ENCODE measurements at places on chromosomes 12 and 14.

DNA sequence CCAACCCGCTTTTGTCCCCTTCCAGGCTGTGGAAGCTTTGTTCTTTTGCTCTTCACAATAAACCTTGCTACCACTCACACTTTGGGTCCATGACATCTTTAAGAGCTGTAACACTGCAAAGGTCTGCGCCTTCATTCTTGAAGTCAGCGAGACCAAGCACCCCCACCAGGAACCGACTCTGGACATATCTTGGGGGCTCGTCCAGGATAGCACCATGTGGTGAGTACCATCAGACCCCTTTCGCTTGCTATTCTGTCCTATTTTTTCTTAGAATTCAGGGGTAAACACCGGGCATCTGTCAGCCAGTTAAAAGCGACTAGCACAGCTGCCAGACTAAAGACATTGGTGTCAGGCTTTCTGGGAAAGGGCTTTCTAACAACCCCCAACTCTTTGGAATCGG, 137.6 kb upstream of the PPFIA2 start:
- no peak for DNase-seq

DNA sequence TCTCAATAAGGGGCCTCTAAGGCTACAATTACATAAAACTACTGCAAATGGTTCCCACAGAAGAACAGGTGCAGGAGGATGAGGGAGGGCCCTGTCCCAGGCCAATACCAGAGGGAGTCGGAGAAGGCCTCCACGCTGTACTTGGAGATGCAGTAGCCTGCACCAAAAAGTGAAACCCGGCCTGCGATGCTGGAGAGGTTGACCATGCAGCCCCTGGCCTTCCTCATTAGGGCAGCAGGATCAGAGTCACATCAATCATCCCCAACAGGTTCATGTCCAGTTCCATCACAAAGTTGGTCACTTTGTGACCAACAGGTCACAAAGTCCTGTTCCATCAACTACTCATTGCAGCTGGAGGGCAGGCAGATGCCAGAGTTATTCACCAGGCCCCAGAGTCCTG, 23.0 kb downstream of the ZBTB39 start:
- no peak for DNase-seq

DNA sequence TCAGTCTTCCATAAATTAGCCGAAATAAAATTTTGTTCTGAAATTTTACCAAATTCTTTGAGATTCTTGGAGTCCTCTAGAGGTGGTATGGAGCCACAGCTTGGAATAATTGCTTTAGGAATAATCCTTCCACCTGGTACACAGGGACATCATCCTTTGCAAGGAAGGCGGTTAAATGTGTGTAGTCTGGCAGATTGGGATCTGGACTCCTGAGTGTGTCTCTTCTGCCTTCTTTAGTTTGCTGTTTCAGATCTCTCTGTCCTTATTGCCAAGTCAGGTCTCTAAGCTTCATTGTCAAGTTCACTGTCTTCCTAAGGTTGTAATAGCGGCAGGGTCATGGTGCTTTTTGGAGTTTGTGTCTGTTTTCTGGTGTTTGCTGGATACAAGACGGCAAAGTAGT, 393.9 kb upstream of the RGS6 start:
- DNase-seq, result no peak

GRCh38 chr12:122058549-122059149, 19.9 kb upstream of the MLXIP start:
- no peak for DNase-seq

DNA sequence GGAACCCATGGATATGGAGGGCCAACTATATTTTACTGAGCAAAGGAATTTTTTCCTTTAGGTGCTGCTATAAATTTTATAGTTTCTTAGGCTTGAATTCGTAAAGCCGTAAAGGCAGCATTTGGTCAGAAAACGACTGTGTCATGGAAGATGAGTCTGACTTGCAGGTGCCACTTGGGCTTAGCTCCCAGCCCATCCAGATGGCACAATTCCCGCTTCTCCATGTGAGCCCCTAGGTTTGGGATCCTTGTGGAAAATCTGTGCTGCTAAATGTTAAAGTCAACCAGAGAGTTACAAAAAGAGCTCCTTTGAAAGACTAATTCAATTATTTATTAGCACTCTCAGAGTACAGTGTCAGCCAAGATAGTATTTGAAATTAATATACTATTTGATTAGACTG, 120.1 kb upstream of the NPAS3 start:
- no peak for DNase-seq

- no peak for DNase-seq
Observed at GRCh38 chr14:41899416-41899815, 292.7 kb downstream of the LRFN5 start.

DNA sequence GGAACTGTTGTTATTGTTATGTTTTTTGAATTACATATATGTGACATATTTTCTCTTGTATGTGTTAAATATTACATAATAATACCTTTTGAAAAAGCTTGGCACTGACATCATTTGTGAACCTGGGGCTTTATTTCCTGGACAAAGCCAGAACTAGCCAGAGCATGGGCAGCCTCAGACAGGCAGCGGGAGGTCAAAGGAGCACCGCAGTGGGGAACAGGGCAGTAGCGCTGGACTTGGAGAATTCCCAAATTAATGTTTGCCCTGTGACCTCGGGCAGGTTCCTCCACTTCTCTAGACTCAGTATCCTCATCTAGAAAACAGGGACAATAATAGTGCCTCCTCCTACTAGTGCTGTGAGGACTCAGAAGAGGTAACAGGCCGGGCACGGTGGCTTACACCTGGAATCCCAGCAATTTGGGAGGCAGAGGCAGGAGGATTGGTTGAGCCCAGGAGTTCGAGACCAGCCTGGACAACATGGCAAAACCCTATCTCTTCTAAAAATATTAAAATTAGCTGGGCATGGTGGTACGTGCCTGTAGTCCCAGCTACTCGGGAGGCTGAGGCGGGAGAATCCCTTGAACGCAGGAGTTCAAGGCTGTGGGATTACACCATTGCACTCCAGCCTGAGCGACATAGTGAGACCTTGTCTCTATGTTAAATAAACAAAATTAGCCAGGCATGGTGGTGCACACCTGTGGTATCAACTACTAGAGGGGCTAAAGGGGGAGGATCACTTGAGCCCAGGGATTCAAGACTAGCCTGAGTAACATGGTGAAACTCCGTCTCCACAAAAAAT, 27.3 kb upstream of the ITPK1 start:
- DNase-seq, result no peak

- DNase-seq, result no peak
Observed at GRCh38 chr12:15733136-15733535, 56.1 kb downstream of the EPS8 start.

DNA sequence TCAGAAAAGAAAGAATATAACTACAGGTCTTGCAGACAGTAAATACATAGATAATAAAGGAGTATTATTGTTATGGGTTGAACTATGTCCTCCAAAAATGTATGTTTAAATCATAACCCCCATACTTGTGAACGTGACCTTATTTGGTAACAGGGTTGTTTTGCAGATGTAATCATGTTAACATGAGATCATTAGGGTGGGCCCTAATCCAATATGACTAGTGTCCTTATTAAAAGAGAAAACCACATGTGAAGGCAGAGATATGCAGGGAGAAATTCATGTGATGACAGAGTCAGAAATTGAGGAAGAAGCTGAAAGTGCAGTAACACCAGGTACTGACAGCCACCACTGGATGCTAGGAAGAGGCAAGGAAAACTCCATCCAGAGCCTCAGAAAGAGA, 29.0 kb downstream of the MAGOHB start:
- DNase-seq, result no peak

DNA sequence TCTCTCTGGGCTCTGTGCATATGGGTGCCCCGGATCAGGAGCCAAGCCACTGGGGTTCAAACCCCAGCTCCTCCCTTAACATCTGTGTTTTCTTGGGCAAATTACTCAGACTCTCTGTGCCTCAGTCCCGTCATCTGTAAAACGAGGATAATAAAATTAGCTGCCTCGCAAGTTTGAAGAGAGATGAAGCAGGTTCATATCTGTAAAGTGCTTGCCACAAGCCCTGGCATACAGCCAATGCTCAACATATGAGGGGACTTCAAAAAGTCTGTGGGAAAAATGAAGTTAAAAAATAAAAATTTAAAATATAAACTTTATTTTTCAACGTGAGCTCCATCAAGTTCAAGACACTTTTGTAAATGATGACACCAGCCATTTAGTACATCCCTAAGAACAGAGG, 276.7 kb downstream of the FOXN3 start:
- no peak for DNase-seq

DNA sequence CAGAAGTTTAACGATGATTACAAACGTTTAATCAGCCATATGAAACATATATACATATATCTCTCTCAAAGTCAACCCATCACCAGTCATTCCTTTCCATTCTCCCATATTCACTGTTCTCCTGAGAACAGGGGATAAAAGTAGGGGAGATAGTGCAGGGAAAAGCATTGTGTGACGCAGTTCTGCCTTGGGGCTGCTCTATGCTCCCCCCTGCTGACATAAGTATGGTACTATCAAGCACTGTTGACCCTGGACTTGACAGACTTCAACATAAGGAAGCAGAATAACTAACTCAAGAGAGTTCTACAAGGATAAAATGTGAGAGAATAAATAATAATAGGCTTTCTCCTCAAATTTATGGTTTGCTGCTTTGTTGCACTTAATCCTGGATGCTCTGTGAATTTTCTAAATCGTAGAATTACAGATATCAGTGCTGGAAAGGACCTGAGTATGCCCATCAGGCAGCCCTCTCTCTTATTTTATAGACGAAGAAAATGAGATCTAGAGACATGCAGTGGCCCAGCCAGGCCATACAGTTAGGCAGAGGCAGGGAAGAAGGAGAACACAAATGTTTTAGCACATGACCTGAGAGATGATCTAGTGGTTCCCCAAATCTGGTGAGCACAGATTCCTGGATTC, 87.2 kb downstream of the SCN8A start:
- no peak for DNase-seq

- DNase-seq, result peak; percentile 56
Observed at GRCh38 chr12:12622418-12622817, 10.7 kb downstream of the CREBL2 start.

GRCh38 chr14:50362764-50363713, 33.6 kb downstream of the CDKL1 start:
- DNase-seq, result peak; percentile 6

DNA sequence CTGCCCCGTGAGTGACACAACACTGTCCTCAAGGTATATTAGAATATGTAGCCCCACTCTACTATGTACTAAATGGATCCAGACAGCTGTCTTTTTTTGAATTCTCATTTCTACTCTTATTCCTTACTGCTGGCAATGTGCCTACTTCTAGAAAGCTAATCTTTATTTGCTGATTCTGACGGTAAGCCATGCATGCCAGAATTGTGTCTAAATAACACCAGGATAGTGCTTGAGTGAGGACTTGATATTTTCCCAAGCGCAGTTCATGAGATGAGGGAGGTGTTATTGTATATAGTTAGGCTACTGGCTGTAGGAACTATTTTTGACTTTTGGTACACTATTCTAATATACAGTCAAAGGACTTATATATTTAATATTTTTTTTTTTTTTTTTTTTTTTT, 316.2 kb upstream of the NAV3 start:
- DNase-seq, result no peak

DNA sequence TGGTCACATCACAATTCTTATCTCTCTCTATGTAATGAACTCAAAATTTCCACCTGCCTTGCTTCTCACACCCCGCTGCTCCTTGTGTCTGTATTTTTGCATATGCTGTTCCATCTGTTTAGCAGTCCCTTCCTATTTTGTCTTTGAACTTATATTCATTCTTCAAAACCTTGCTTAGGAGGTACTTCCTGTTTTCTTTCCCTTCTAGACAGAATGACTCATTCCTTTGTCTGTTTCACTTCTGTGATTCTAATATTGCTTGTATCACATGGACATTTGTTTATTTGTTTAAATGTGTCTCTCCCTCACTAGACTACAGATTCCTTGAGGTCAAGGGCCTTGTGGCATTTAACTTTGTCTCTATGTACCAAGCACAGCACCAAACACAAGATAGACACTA, 424.2 kb downstream of the ETNK1 start:
- no peak for DNase-seq

DNA sequence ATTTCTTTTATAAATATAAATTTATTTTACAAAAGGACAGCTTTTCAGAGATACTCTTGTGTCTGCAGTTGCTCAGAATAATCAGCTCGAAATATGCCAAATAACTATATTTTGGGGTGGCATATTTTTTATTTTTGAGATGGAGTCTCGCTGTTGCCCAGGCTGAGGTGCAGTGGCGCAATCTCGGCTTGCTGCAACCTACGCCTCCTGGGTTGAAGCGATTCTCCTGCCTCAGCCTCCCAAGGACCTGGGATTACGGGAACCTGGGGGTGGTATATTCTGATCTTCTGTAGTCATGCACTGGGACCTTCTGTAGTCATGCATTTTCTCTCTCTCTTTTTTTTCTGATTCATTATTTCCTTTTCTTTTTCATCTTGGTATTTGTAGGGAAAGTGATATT, 135.0 kb upstream of the AMIGO2 start:
- peak; percentile 31 for DNase-seq

- no peak for DNase-seq
Observed at GRCh38 chr12:95590775-95591174, 39.5 kb upstream of the USP44 start.

DNA sequence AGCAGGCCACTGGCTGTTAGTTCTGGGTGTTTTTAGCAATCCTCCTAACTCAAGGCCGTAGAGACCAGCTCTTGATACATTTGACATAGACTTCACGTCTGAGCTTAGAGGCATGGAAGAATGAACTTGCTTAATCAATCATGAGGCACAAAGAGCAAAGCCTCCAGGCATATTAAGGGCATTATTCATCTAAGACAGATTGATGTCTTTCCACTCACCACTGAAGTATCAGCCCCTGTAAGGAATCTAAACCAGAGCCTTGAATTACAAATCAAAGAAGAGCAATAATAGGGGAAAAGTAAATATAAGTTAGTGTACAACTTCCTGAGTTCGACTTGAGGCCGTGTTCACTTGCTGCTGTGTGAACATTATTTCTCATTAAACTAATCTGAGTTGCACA, 1470.7 kb downstream of the AACS start:
- no peak for DNase-seq

GRCh38 chr14:32190673-32191072, 11.2 kb upstream of the RNU6-7 start:
- DNase-seq, result no peak

- DNase-seq, result no peak
Observed at GRCh38 chr12:80553316-80553715, 109.3 kb downstream of the PTPRQ start.

- DNase-seq, result no peak
Observed at GRCh38 chr14:59771577-59771976, 99.0 kb downstream of the RTN1 start.

- no peak for DNase-seq
Observed at GRCh38 chr12:111600205-111600642, 1.1 kb upstream of the ATXN2 start.

DNA sequence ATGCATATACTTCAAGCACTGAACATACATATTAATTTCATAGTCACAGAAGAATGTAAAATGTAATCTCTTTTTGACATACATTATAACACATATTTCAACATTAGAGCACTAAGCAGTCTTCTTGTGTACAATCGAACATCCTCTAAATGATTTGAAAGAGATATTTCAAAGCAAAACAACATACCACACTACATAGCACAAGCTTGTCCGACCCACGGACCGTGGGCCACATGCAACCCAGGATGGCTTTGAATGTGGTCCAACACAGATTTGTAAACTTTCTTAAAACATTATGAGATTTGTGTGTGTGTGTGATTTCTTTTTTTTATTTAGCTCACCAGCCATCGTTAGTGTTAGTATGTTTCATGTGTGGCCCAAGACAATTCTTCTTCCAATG, 7.0 kb downstream of the PRICKLE1 start:
- no peak for DNase-seq

Measured in CD4-positive, alpha-beta T cell treated with Interleukin-6 at 100 ng/mL for 8 hours (primary cell).